Vagina (tissue), 2 donors: ENCODE measurements at places on chromosomes 6 and 20.

DNA sequence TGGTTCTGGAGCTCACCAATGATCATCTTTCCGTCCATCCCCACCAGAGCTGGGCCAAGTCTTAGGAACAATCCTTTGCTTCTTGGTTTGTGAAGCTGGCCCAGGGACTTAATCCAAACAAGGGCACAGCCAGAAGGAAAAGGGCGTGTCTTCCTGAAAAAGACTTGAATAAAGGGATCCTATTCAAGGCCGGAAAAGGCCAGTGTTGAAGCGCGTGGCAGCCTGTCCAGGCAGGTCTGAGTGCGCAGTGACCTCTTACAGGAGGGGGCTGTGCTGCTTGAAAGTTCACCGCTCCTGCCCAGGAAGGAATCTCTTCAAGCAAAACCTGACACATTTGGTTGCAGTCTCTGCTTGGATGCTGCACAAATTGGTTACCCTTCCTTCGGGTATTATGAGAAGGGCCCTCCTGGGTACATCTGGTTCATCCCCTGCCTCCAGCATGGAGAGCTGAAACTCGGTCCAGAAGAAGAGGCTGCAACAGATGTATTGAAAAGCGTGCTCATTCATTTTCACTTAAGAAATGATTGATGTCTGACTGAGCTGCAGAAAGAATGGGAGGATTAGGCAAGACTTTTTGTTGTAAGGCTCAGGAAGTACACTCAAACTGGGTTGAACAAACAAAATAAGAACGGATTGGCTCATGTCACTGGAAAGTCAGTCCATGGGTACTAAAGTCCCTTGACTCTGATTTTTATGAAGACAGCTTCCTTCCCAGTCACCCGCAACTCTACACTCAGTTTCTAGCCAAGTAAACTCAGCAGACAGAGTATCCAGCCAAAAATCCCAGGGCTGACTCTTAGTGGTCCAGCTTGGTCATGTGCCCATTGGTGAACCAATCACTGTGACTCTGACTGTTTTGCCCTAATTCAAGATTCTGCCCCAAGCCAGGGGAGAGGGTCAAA is 136.3 kb downstream of the TFAP2C start:
- H3K36me3 ChIP-seq = no peaks in the 10 kb centered on the region
- DNase-seq = no peak
- no peaks in the 10 kb centered on the region for H3K27me3 ChIP-seq
- no peak overlapping the region for H3K27ac ChIP-seq
- H3K4me3 ChIP-seq = no peak overlapping the region

DNA sequence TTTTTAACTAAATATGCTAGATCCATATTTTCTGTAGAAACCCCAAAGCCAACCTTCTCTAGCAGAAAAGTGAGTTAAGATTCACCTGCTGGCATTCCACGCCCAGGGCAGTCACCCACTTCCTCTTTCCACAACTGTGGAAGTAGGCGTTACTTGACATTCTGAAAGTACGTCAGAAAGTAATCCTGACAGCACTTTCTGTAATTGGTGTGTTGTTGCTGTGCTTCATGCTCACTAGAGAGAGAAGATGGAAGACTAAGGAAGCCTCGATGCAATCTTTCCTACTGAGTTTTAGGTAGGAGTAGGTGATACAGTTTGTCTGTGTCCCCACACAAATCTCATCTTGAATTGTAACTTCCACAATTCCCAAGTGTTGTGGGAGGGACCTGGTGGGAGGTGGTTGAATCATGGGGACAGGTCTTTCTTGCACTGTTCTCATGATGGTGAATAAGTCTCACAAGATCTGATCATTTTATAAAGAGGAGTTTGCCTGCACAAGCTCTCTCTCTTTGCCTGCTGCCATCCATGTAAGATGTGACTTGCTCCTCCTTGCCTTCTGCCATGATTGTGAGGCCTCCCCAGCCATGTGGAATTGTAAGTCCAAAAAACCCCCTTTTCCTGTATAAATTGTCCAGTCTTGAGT is 101.1 kb downstream of the MAP3K7 start:
- H3K4me1 ChIP-seq = no peaks in the 10 kb centered on the region
- no peaks in the 10 kb centered on the region for H3K36me3 ChIP-seq
- H3K27me3 ChIP-seq = no peaks in the 10 kb centered on the region
- no peak for DNase-seq
- H3K27ac ChIP-seq = no peak overlapping the region

GRCh38 chr6:132072831-132073230 is 121.7 kb upstream of the CCN2 start:
- no peak overlapping the region for H3K4me3 ChIP-seq
- H3K36me3 ChIP-seq = no peaks in the 10 kb centered on the region
- H3K27me3 ChIP-seq = no peaks in the 10 kb centered on the region
- DNase-seq = no peak
- no peak overlapping the region for H3K27ac ChIP-seq

DNA sequence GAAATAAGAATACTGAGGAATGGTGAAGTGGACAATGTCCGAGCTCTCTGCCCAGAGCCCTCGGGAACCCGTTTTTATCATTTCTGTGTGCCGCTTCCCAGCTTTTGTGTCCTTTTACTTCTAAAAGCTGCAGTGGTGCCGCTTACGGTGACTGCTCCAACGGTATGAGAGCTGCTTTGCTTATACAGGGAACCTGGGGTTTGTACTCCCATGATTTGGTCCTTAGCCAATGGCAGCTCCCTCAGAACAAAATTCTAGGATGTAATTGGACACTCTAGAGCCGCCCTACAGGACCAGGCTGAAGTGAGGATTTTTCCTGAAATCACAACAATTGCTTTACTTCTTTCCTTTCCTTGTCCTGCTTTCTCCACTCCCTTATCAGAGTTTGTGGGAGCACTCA is 24.2 kb upstream of the PCSK2 start:
- H3K27ac ChIP-seq = no peak overlapping the region
- H3K4me3 ChIP-seq = no peak overlapping the region
- H3K4me1 ChIP-seq = no peaks in the 10 kb centered on the region
- no peaks in the 10 kb centered on the region for H3K36me3 ChIP-seq
- H3K27me3 ChIP-seq = no peaks in the 10 kb centered on the region

- H3K4me1 ChIP-seq = peaks cover 32% of the 10 kb centered on the region
- H3K27me3 ChIP-seq = no peaks in the 10 kb centered on the region
These were observed 46.9 kb downstream of the JAG1 start for GRCh38 chr20:10626896-10627295.

- H3K4me1 ChIP-seq = peaks cover 33% of the 10 kb centered on the region
- H3K27me3 ChIP-seq = no peaks in the 10 kb centered on the region
- no peaks in the 10 kb centered on the region for H3K36me3 ChIP-seq
- H3K4me3 ChIP-seq = peak overlapping the region; percentile 74
- DNase-seq = no peak
- H3K27ac ChIP-seq = peak overlapping the region; percentile 80
These were observed 631 bp downstream of the MDGA1 start for GRCh38 chr6:37696841-37697662.

DNA sequence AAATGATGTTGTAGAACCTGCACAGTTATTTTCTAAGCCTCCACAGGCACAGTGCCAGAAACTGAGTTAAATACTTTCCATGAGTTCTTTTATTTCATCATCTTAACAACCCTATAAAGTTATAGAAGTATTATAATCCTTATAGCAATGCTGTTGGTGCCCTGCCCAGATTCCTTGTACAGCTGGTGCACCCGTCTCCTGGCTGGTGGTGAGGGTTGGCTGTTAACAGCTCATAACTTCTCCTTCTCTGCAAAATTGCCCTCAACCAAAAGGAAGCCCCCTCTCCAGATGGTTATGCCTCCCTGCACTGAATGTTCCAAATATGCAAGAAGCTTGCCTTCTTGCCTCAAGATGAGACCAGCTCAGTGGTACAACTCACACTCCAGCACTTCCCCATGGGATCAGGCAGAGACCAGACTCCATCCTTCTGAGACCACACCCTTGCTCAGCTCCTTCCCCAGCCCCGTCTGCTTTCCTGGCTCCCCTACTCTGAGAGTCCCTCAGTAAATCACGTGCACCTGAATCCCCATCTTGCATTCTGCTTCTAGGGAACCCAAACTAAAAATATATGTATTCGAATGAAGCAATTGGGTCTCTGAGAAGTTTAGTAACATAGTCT is 304.4 kb upstream of the PLCB4 start:
- no peak overlapping the region for H3K27ac ChIP-seq
- no peak for DNase-seq
- no peaks in the 10 kb centered on the region for H3K27me3 ChIP-seq
- H3K36me3 ChIP-seq = no peaks in the 10 kb centered on the region

DNA sequence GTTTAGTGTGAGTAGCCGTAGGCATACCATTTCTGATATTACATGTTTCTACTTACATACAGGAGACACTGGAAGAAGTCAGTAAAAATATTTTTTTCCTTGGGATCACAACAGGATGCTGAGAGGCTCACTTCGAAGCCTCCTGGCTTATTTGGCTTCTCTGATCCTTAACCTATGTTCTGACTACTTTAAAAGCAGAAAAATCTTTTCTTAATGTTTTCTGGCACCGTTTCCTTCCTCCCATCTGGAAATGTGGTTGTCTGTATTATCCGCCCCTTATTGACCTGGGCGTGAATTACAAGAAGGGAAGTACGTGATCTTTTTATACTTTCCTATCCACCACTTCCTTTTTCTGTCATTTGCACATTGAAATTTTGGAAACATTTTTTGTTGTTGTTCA is 379.6 kb downstream of the COL12A1 start:
- H3K4me1 ChIP-seq = no peaks in the 10 kb centered on the region
- H3K4me3 ChIP-seq = no peak overlapping the region
- H3K27me3 ChIP-seq = no peaks in the 10 kb centered on the region

DNA sequence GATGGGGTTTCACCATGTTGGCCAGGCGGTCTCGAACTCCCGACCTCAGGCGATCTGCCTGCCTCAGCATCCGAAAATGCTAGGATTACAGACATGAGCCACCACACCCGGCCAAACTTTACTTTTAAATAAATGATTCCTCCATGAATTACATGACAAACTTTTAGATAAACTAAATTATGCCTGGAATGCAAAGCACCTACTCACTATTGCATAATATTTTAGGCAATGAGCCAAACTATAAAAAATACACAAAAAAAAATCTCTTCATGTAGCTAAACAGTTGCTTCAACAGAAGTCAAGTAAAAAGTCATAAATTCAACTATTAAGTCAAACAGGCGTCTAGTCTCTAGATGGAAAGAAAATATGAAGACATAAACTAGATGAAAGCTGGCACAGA is 56.5 kb downstream of the PTPRK start:
- H3K27ac ChIP-seq = no peak overlapping the region
- H3K4me3 ChIP-seq = no peak overlapping the region
- no peaks in the 10 kb centered on the region for H3K27me3 ChIP-seq

DNA sequence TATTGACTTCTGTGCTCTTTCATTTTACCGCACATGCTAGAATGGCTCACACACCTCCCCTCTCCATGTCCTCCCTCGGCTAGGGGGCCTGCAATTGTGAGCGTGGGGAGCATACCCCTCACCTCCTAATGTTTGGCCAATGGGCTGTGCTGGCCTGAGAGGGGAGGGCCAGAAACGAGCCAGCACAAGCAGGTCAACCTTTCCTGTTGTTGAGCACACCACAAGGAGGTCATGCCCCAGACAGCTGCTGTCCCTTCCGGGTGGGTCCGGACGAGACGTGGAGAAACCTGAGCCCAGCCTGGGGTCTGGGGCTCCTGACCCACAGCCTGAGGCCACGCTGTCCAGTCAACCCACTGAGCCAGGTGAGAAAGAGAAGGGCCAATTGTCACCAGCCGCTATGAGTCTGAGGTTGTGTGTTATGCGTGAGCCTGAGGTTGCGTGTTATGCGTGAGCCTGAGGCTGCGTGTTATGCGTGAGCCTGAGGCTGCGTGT is 77.4 kb downstream of the TTLL2 start:
- H3K36me3 ChIP-seq = no peaks in the 10 kb centered on the region
- DNase-seq = no peak
- H3K27me3 ChIP-seq = no peaks in the 10 kb centered on the region
- H3K4me3 ChIP-seq = no peak overlapping the region

- peak overlapping the region; percentile 64 for H3K4me3 ChIP-seq
- DNase-seq = no peak
- peaks cover 71% of the 10 kb centered on the region for H3K4me1 ChIP-seq
- H3K27ac ChIP-seq = peak overlapping the region; percentile 81
These were observed 613 bp upstream of the DLL1 start for GRCh38 chr6:170291271-170292110.

GRCh38 chr20:44010162-44010704 is 95.6 kb downstream of the TOX2 start:
- H3K27ac ChIP-seq = no peak overlapping the region
- peaks cover 7% of the 10 kb centered on the region for H3K4me1 ChIP-seq
- no peak for DNase-seq
- H3K4me3 ChIP-seq = no peak overlapping the region
- H3K27me3 ChIP-seq = no peaks in the 10 kb centered on the region

DNA sequence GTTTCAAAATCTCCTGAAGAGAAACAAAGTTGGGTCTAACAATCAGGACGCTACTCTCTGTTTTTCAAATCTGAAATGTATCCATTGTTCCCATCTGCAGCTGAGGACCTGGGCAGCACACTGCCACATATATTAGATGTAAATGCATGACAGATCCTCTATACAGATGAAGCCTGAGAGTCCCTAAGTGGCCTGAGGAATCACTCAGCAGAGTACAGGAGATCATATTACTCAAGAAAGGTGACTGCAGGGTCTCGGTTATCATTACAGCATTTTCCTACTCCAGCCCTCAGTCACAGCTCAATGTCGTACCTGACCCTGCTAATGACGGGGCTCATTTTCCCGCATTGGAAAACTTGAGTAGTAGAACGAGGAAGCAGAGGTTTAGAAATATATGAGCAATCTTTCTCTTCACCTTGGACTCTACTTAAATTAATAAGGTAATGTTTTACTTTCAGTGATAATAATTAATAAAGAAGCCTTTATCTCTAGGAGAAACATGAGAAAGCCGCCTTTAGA is 256.2 kb upstream of the IRAK1BP1 start:
- no peaks in the 10 kb centered on the region for H3K4me1 ChIP-seq
- no peak overlapping the region for H3K27ac ChIP-seq
- H3K36me3 ChIP-seq = no peaks in the 10 kb centered on the region
- no peak for DNase-seq
- H3K4me3 ChIP-seq = no peak overlapping the region
